ENCODE measurements at places on chromosomes 5 and 9. TPM values are rescaled to one million over a fixed set of nuclear protein-coding genes. Genes with fewer than 3 reads are reported as not detected.

- DNase-seq: no peak
Observed at GRCh38 chr9:8025551-8025950, 226.0 kb upstream of the DMAC1 start.

DNA sequence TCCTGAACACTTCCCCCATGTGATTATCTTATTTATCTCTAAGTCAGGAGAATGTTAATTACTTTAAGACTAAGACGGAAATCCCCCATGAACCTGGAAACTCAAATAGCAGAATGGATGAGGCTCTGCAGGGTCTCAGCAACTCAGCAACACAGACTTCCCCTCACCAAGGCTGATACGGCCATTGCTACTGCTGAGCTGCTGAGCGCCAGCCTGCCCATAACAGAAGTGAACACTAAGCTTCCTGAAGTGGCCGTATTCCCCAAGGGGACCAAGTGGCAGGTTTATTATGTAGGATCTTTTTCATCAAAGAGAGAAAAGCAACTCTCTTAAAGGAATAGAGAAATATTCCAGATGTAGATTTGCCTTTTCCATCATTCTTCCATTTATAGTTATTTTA, 311.1 kb downstream of the RFX3 start:
- DNase-seq: no peak

Gene PCDH12
- not detected for total RNA-seq

Gene CBY3
- not detected for total RNA-seq

DNA sequence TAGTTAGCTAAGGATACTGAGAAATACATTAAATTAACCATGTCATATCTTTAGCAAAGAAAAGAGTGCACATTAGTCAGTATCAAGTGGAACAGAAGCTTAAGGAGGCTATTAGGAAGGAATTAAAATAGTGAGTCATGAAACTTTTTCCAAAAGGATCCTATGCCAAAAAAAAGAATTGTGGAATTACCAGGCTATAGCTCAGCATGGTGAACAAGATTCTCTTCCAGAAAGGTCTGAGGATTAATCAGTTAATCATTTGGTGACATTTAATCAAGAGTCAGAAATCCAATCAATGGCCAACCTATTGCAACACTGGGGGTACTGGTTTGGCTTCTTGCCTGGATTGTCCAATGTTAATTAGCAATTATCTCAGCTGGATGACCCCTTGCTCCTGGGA, 244.5 kb upstream of the NMUR2 start:
- no peak for DNase-seq

GRCh38 chr5:40879163-40879942, 29.9 kb upstream of the C7 start:
- peak; percentile 32 for DNase-seq

DNA sequence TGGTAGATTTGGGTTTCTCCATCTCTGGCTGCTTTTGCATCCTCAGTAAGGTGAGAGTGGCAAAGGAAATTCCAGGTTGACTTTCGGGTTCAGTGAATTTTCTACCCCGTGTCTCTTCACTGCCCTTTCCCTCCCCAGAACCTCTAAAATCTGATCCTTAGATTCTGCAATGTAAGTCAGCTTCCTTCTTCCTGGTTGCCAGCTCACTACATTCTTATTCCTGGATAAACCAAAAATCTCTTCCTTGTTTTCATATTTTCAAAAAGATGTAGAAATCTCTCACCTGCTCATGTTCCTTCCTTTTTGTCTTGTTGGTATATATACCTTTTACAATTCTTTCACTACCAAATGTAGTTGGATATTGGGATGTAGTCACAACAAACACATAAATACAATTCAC, 145.8 kb downstream of the TMC1 start:
- DNase-seq: no peak

Gene FCN2
- not detected for total RNA-seq

Gene PCDHGA9
- not detected for total RNA-seq

- DNase-seq: no peak
Observed at GRCh38 chr9:98332405-98332831, 77.0 kb upstream of the TBC1D2 start.

DNA sequence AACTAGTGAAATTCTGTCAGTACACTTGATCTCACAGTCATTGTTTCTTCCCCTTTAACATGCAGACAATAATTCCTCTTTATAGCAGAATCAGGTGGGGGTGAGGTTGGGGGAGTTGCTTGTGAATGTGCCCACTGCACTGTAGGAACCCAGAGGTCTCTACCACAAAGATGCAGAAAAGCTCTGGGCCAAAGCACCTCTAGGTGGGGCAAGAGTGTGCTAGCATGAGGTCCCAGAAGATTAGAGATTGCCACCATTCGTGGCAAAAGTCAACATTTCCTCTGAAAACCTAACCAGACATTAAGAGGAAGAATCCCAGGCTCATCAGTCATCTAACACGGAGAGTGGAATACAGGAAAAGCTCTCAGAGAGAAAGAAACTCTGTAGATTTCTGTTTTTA, 74.5 kb downstream of the PTCD2 start:
- no peak for DNase-seq

DNA sequence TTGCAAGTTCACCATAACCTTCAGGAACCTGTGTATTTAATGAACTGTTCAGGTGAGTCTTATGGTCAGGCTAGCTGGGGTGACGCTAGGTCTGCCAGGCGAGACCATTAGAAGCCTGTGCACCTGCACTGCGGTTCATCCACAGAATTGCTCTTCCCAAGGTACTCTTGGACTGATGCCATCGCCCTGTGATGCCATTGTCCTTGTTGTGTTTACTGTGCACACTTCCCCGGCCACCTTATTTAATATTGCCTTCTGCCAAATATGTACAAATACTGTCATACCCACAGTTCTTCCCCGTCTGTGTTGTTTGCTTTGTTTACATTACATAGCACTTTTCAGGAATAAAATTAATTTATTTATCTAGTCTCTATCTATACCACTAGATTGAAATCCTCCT, 66.3 kb downstream of the RCL1 start:
- DNase-seq: no peak

Gene STRBP
- total RNA-seq: 46.2 TPM

GRCh38 chr5:1783216-1783554, 16.5 kb downstream of the MRPL36 start:
- DNase-seq: no peak

DNA sequence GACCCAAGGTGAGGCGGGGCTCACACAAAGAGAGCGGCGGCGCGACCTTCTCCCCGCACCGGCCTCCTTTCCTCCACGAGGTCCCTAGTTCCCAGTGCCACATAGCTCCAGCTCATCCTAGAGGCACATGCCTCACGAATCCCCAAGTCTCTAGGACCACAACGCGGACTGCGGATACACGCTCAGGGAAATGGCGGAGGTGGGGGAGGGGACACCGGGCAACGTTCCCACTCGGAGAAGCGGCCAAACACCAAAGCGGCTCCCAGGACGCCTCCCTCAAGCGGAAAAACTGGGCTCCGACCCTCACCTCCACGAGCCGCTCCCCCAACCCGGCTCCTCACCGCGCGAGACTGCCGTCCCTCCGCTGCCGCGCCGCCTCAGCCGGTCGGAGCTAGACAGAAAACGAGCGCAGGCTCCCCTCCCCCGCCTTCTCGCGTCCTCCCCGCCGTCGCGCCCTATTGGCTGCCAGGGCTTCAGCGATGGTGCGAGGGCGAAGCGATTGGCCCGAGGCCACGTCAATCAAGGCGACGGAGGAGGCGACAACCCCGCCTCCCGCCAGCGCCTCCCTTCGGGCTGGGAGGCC, at the start of gene HNRNPK:
TSS of gene HNRNPK (minus strand) at position 404 of the 583 bp plus-strand sequence. CDS start 1,963 bp downstream, outside the sequence.
- peak; percentile 97 for DNase-seq

Gene PPP3R2
- not detected for total RNA-seq

Gene GABRA6
- total RNA-seq: not detected

Gene CCL21
- not detected for total RNA-seq

GRCh38 chr5:10125116-10125515, 124.6 kb downstream of the ATPSCKMT start:
- no peak for DNase-seq

DNA sequence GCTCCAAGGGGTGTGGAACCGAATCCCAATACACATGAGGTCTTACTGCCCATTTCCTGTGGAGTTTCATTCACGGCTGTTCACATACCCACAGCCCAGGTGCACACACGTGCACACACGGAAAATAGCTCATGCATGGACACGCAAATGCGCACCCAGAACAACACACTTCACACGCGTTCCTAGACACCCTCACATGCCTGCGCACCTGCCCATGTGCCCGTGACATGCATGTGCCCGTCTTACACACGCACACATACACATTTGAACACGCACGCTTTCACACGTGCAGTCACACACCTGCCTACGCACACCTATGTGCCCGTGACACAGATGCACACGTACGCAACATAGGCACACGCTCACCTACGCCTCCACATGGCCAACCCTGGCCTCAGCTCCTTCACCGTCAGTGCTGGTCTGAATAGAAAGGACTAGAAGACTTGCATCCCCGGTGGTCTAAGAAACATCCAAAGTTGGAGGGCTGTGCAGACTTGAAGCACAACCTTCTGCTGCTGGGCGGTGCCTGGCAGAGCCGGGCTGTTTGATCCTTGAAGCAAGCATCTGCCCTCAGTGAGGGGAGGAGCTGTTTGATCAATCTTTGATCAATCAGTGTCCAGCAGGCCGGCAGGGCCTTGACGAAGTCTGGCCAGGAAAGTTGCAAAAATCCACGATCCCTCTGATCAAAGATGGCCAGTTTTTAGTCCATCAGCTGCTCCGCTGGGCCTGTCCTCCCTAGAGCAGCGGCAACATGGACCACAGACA, 164.7 kb downstream of the OLFM1 start:
- DNase-seq: no peak

GRCh38 chr5:57468481-57469163, 14.0 kb downstream of the ACTBL2 start:
- DNase-seq: no peak

DNA sequence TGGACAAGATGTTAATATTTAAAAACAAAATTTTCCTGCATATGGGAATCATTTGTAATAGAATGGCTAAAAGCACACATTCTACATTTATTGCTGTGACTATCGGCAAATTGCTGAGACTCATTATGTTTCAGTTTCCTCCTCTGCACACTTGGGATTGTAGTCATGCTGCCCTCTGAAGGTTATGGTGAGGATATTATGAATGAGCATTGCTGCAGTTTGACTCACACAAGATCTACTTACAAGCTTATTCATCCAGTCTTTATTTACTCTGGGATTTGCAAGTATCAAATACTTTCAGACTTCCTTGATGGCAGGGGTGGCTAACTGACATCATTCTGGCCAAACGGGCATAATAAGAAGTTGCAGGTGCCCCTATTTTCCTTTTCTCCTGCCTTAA, 9.5 kb upstream of the NFIL3 start:
- peak; percentile 45 for DNase-seq

- DNase-seq: peak; percentile 30
Observed at GRCh38 chr5:68343421-68343826, 127.9 kb downstream of the PIK3R1 start.

Gene KCTD16
- not detected for total RNA-seq

DNA sequence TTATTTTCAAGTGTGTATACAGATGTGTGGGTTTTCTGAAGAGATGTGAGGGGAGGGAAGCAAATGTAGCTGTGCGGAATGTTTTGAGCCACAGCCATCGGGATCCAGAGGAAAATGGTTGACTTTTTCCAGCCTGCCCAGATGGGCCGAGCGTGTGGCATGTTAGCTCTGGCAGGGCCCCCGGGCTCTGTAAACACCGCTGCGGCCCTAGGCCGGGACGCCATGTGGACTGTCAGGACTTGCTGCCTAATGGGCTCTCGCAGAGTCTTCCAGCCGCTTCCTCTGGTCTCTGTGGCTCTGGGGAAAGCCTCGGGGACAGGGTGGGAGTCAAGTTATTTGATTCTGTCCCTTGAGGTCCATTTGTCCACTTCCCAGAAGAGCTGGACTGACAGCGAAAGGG, 109.6 kb upstream of the PTCH1 start:
- no peak for DNase-seq

Gene C5
- 15.6 TPM for total RNA-seq

- no peak for DNase-seq
Observed at GRCh38 chr5:34919077-34919476, 3.6 kb downstream of the BRIX1 start.

DNA sequence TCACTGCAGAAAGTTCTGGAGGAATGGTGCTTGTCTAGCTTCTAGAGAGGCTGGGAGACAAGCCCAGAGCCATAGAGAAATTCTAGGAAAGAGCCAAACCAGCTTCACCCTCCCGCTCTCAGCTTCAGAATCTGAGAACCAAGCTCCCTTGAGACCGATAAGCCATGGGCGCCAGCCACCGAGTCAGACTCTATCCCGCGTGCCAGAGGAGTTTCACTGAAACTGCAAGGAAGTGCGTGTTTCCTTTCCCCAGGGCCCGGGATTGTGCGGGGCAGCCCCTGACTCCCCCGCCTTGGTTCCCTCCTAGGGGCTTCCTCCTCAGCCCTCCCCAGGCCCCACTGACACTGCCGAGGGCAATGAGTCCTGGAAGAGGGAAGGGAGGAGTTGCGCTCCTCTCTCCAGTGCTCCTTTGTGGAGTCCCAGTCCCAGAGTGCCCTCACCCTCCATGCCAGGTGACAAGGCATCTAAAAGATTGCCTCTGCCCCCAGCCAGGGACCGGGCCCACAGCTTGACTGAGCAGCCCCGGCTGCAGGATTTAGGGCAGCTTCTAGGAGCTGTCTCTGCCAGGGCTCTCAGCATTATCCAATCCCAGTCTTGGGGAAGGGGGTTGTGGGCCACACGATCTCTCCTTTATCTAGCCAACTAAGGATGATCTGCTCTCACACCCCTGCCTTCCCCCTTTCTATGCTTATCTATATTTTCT, 18.4 kb upstream of the TCF7 start:
- DNase-seq: no peak

DNA sequence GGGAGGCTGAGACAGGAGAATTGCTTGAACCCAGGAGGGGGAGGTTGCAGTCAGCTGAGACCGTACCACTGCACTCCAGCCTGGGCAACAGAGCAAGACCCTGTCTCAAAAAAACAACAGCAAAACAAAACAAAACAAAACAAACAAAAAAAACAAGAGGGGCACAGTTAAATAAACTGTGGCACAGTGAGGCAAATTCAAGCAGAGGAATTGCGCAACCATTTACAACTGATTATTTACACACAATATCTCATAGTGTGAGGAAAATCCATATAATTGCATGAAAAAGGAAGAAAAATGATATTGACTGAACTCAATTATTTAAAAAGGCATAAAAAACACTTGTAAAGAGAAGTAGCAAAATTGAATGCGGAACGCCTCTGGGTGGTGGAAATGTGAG, 161.5 kb downstream of the CRB2 start:
- no peak for DNase-seq

- DNase-seq: no peak
Observed at GRCh38 chr5:74281166-74281565, 359.4 kb downstream of the ENC1 start.

DNA sequence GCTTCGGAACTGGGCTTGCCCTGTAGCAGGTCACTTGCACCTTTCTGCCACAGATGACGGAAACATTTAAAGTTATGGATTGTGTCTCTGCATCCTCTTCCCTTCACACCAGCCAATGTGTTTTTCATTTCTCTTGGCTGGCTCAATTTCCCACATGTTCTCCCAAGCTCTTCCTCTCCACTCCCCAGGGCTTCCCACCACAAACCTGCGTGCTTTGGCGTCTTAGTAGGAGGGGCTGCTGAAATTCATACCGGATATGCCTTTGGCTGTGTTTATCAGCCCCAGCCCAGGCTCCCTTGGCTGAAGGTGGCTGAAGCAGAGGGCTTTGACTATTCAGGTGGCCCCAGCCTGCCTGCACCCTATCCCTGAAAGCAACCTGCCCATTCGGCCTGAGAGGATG, 32.1 kb downstream of the ADRB2 start:
- no peak for DNase-seq

- DNase-seq: no peak
Observed at GRCh38 chr9:33465596-33466564, 7.8 kb downstream of the NOL6 start.

Gene PCDHA9
- not detected for total RNA-seq

Gene ABO
- not detected for total RNA-seq

Gene RBM18
- total RNA-seq: 22.4 TPM

- DNase-seq: no peak
Observed at GRCh38 chr9:98615633-98616032, 93.1 kb downstream of the GABBR2 start.
